ENCODE measurements at places on chromosomes 3 and 15. TPM values are rescaled to one million over a fixed set of nuclear protein-coding genes. Genes with fewer than 3 reads are reported as not detected.

CHRFAM7A gene
- 0.69 TPM for total RNA-seq

PLSCR5 gene
- total RNA-seq, result not detected

POMGNT2 gene
- 15.7 TPM for total RNA-seq

LAMB2 gene
- 711 TPM for total RNA-seq

NR1I2 gene
- total RNA-seq, result under 0.01 TPM

WNT7A gene
- not detected for total RNA-seq

GBE1 gene
- total RNA-seq, result 131 TPM

TTLL13 gene
- 0.16 TPM for total RNA-seq

GABRR3 gene
- not detected for total RNA-seq

PDZRN3 gene
- total RNA-seq, result 33.9 TPM
